ENCODE measurements at places on chromosomes 16 and 17.

DNA sequence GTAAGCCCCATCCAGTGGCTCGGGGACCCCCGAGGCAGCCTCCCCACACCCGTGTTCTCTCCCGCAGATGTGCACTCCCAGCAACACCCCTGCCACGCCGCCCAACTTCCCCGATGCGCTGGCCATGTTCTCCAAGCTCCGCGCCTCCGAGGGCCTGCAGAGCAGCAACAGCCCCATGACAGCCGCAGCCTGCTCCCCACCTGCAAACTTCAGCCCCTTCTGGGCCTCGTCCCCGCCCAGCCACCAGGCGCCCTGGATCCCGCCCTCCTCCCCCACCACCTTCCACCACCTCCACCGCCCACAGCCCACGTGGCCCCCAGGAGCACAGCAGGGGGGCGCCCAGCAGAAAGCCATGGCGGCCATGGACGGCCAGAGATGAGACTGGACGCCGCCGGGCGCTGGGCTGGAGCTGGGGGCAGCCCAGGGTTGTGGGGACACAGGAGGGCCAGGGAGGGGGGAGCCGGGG lies 5.0 kb downstream of the UBALD2 start:
- DNase-seq = no peak

- no peak for DNase-seq
Measured at GRCh38 chr17:69227541-69227940, 1.1 kb downstream of the ABCA10 start.

- no peak for DNase-seq
Measured at GRCh38 chr17:20961586-20961985, 81.2 kb downstream of the USP22 start.

DNA sequence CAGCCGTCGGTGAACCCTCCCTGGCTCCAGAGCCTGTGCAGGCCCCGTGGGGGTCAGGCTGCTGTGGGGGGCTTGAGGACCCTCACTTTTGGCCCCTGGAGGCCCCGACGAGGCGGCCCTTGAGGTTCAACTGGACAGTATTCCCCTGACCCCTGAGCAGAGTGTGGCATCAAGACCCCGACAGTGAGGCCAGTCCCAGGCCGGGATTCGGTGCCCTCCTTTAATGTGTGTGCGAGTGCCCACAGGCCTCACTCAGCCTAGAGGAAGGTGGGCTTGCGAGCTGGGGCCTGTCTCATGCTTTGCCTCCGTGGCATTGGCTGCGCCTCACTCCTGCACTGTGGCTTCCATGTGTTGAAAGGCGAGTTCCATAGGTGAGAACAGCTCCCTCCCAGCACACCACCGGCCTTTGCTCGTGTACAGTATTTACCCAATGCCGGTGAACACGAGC lies 94.5 kb downstream of the METRNL start:
- no peak for DNase-seq

- no peak for DNase-seq
Measured at GRCh38 chr17:71933306-71933705, 187.5 kb upstream of the SOX9 start.

- DNase-seq = no peak
Measured at GRCh38 chr16:5075637-5076036, 4.0 kb downstream of the ALG1 start.

GRCh38 chr16:88638323-88639230 lies at the start of gene IL17C:
TSS of gene IL17C (plus strand) at chr16:88638572. CDS start at chr16:88638642, 70 bp downstream.
- no peak for DNase-seq

- no peak for DNase-seq
Measured at GRCh38 chr17:35163886-35164285, 16.3 kb downstream of the UNC45B start.

DNA sequence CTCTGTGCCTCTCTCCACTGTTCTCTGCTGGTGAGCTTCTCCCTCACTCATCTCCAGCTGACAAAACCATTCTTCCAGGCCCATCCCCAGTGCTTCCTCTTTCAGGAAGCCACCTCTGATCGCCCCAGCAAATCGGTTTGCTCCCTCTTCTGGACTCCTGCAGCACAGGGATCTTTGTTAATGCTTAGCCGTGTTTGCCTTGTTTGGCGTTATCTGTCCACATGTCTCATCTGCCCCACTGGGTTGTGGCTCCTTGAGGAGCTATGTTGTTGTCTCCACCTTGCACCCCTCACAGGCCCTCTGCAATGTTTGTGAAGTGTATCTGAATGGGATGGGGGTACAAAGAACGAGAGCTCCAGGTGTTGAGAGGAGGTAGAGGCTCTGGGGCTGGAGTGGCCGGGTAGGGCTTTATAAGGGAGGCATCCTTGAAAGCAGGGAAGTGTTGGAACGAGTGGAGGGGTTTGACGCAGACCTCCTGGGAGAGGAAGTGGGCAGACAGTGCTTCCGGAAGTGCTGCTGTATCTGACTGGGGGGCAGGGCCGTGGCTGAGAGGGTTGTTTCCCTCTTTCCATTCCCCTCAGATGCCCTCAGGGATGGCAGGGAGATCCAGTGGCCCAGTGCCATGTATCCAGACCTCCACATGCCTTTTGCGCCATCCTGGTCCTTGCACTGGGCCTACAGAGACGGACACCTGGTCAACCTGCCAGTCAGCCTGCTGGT lies 27.8 kb downstream of the CASKIN2 start:
- DNase-seq = no peak

DNA sequence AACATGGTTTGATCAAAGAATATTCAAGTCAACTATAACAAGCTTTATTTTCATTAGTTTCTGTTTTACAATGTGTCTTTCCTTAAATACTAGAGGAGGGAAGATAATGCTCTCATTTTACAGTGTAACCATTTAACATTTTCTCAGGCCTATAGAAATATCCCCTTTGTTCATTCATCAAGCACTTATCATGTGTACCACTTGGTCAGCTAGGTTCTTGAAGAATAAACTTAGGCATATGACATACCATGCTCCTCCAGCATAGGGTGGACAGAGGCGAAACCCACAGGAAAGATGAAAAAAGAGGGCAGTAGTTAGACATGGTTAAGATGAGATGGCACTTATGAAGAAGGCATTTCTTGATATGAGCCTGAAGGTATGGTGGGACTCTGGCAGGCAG lies 34.0 kb upstream of the HLF start:
- DNase-seq = no peak
